ENCODE measurements at places on chromosomes 6 and 20.
A peak's percentile ranks its signal among the peaks of the same experiment; 100 is the strongest.

GRCh38 chr6:162907876-162908481, 180.2 kb downstream of the PACRG start:
- DNase-seq = no peak

DNA sequence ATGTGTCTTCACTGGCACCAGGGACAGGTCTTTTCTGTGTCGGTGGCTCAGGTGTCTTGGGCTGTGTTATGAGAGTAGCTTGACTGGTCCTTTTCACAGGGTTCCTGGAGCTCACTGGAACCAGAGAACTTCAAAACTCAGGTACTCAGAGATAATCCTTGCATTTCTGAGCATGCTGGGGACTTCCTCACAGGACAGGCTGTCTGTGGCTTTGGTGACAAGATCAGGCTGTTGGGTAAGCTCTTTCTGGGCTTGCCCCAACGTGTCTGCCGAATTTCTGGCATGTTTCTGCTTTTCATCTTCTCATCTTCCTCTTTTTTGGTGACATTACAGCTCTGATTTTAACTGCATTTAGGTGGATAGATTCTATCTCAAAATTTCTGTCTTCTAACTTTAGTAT, 270.0 kb downstream of the CDH26 start:
- DNase-seq = no peak

DNA sequence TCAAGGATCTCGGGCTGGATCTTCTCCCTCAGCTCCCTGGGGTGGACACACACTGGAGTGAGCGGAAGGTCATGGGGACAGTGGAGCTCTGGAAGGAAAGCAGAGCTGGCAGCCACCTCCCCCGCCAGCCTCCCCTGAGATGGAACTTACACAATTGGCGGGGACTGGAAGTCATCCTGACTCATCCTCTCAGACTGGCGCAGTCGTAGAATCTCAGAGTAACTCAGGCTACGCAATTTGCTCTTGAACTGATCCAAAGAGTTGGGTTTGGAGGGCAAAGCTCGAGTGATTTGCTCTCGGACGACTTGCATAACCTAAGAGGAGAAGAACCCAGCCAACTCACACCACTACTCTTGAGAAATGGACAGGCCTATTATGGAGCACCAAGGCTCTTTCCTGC, 34.8 kb downstream of the ELMO2 start:
- no peak for DNase-seq

DNA sequence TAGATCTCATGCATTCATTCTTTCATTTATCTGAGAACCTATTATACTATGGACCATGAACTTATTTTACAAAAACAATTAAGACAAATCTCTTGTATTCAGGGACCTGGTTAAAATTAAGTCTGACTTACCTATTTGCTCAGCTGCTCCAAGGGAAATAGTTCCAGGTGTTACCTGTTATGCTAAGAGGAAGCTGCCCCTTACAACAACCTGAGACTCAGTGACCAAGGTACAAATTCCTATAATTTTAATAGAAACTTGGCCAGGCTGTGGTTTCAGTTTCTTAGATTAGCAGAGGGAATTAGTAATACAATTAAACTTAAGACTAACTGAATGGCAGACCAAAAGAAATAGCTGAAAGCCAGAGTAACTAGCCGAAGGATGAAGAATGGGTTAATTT, 48.2 kb upstream of the GMPR start:
- DNase-seq = no peak

GRCh38 chr6:144262470-144263369, 22.4 kb upstream of the UTRN start:
- DNase-seq = no peak

DNA sequence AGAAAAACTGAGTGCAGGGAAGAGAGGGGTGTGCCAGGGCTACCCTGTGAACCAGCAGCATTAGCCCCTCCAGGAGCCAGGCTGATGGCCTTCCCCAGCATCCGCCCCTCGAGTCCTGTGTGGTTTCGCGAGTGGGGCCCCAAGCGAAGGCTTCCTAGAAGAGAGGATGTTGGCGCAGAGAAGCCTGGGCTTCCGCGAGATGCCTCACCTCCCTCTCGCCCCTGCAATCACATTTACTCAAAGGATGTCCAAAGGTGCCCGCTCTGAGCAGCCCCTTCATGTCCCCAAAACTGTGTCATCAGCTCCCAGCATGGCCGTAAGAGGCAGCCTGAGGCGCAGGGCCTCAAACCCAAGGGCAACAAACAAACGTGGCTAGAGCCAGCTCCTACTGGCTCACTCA, 111.7 kb downstream of the PREX1 start:
- no peak for DNase-seq

DNA sequence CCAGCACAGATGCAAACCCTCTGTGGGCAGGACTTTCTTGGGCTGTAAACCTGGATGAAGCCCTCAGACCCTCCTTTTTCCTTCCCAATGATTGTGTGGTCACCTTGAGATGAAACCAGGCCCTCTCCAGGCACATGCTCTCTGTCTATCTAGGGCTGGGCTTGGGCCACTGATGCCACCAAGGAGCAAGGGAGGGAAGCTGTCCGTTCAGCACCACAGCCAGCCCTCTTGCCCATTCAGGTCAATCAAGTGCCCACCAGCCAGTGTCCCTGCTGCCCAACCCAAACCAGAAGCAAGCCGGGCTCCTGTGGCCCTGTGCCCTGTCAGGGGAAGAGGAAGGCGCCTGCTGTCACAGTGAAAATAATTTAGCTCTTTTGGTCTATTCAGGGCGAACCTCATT, 8.0 kb downstream of the STMN3 start:
- DNase-seq = no peak

- no peak for DNase-seq
Observed at GRCh38 chr6:63440594-63440993, 120.8 kb upstream of the LGSN start.

DNA sequence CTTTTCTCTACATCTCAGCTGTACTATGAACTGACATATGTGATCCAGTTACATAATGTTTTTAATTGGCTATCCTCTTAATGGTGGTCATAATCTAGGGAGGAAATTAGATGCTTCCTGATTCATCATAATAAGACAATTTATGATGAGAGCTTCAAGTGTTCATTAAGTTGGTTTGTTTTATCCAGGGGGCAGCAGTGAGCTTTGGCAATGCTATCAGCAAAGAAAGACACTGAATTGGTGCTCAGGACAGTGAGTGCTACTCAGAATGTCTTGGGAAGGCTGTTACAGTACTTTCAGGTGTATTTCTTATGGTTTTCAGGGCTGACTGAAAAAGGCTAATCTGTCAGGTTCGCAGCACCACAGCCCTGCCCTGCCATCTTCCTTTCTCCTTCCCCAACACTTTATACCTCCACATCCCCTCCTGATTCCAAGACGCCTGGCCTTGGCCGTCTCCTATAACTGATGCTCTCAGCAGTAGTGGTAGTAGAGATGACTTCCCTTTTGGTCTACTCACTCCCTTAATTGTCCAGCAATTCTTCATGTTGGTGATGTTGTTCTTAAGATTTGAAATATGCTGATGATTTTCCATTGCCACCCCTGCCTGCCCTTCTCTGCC, 67.0 kb upstream of the TNFAIP3 start:
- peak; percentile 26 for DNase-seq

GRCh38 chr6:71197780-71198179, 90.8 kb upstream of the OGFRL1 start:
- DNase-seq = no peak

GRCh38 chr20:6562111-6562510, 205.4 kb upstream of the BMP2 start:
- DNase-seq = no peak

DNA sequence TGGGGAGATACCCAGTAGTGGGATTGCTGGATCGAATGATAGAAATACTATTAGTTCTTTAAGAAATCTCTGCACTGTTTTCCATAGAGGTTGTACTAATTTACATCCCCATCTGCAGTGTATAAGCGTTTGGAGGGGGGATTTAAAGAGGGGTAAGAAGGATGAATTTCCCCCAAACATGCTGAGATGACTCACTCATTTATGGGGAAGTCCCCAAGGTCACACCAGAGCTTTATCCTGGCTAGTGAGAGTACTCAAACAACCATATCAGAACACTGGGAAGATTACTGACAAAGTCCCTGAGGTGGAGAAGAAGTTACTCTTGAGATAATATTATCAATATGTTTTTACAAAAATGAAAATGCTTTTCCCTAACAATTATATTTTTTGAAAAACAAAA, 44.0 kb downstream of the ROS1 start:
- DNase-seq = no peak

DNA sequence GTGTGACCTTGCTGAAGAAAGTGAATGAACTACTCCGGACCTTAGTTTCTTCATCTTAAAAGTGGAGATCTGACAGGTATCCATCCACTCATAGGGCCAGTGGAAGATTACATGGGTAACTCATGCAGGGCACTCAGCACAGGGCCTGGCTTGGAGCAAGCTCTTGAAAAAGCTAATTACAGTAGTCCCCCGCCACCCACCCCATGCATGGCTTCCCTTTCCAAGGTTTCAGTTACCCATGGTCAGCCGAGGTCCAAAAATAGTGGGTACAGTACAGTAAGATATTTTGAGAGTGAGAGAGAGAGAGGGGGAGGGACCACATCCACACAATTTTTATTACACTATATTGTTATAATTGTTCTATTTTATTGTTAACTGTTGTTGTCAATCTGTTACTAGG, 7.1 kb upstream of the PMEPA1 start:
- no peak for DNase-seq

GRCh38 chr6:45480752-45481415, 103.2 kb upstream of the SUPT3H start:
- no peak for DNase-seq

GRCh38 chr6:47134476-47135189, 92.5 kb upstream of the ADGRF1 start:
- DNase-seq = no peak

DNA sequence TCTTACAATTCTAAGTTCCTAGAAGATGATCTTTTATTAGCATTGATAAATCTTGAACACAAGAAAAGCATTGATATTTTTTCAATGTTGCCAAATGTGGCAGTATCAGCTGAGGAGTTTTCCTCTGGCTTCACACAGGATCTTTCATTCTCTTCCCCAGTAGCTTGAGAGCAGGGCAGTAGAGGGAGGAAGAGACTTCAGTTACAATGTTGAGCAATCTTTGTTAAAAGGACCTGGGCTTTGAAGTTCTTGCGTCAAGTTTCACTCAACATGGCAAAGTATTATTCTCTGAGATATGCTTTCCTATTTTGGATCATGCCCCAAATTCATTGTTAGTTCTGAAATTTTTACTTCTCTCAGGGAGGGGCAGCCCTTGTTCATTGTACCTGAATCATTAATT, 238.0 kb downstream of the COL12A1 start:
- no peak for DNase-seq

GRCh38 chr6:55299286-55299985, 27.8 kb upstream of the GFRAL start:
- DNase-seq = no peak

- no peak for DNase-seq
Observed at GRCh38 chr6:87101067-87101466, 6.2 kb upstream of the CGA start.

DNA sequence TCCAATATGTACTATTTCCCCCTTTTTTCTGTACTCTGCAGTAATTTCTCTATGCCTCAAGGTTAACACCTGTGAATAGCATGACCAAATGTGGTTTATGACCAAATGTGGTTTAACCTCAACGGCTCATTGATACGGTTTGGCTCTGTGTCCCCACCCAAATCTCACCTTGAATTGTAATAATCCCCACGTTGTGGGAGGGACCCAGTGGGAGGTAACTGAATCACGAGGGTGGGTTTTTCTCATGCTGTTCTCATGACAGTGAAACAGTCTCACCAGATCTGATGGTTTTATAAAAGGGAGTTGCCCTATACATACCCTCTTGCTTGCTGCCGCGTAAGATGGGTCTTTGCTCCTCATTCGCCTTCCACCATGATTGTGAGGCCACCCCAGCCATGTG, 18.7 kb downstream of the DEK start:
- DNase-seq = no peak

GRCh38 chr6:122567034-122567433, 43.2 kb upstream of the PKIB start:
- DNase-seq = no peak

- no peak for DNase-seq
Observed at GRCh38 chr20:62314339-62314638, 11.5 kb downstream of the ADRM1 start.

DNA sequence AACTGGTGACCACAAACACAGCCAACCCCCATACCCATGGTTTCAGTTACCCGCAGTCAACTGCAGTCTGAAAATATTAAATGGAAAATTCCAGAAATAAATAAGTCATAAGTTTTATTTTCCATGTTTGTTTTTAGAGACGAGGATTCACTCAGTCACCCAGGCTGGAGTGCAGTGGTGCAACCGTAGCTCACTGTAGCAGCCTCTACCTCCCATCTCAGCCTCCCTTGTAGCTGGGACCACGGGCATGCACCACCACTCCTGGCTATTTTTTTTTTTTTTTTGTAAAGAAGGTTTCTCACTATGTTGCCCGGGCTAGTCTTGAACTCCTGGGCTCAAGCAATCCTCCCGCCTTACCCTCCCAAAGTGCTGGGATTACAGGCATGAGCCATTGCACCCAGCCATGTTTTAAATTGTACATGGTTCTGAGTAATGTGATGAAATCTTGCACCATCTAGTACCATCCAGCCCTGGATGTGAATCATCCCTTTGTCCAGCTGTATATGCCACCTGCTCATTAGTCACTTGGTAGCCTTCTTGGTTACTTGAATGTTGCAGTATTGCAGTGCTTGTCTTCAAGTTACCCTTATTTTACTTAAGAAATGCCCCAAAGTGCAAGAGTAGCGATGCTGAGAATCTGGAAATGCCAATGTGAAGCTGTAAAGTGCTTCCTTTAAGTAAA, 14.5 kb downstream of the CSNK2A1 start:
- DNase-seq = no peak

DNA sequence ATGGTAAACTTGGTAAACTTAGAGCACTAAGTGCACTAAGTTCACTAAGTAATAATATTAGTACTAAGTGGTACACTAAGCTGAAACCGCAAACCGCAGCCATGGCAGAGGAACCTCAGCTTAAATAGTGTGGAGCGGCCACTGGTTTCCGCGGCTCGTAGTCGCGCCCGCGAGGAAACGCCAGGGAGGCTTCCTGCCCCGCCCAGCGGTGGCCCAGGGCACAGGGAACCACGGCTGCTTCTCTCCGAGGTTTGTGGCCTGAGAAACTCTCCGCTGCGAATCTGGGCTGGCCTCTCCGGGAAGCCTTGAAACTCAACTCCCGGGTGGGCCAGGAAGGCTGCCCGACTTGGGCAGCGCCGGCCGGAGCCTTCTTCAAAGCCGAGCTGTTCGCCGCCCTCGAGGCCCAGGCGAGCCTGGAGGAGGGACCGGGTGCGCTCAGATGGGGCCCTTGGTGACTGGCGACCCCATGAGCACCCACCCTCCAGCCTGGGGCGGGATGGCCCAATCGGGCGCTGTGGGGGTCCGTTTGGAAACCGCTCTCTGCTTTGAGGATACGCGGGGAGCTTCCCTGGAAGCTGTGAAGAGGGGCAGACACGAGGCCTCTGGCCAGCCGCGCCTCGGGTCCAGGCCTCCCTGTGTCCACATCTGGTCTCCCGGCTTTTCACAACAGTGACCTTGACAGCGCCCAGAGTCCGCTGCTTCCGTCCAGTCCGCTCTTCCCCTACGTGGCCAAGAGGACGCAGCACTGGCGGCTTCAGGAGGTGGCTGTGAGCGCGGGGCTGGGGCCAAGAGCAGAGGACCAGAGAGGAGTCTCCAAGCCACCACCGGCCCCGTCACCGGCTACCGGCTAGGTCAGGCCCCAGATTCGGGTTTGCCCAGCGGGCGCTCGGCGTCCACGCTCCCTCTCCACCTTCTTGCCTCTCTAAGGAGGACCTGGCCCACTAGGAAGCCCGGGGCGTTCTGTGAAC, 25.4 kb upstream of the HLA-E start:
- no peak for DNase-seq

- no peak for DNase-seq
Observed at GRCh38 chr20:24745206-24745605, 203.9 kb upstream of the CST7 start.

All from activated CD8-positive, alpha-beta memory T cell treated with anti-CD3 and anti-CD28 coated beads for 4 hours (primary cell).